ENCODE measurements at places on chromosomes 13 and 19. TPM values are rescaled to one million over a fixed set of nuclear protein-coding genes. Genes with fewer than 3 reads are reported as not detected.

Gene NACC1
- 24.5 TPM for total RNA-seq

DNA sequence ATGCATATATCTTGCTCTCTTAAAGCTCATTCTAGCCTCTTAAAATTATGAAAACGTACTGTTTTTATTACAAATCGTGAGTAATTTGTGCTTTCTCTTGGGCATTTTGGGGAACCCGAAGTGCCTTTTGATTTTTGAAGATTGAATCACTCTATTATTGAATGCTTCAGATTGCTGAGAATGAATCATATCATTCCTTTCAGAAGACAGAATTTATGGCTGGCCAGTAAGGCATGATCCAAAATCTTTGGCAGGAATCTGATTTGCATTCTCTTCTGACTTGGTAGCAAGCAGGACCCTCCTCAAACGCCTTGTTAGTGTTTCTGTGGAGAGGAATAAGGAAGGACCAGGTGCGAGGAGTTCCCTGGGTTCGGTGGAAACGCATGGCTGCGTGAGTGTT lies 49.5 kb downstream of the STARD13 start:
- no peaks in the 10 kb centered on the region for H3K27me3 ChIP-seq
- H3K4me1 ChIP-seq: no peaks in the 10 kb centered on the region
- no peak overlapping the region for H3K4me3 ChIP-seq
- no peak overlapping the region for H3K27ac ChIP-seq
- H3K36me3 ChIP-seq: no peaks in the 10 kb centered on the region

Gene OR10H5
- not detected for total RNA-seq

DNA sequence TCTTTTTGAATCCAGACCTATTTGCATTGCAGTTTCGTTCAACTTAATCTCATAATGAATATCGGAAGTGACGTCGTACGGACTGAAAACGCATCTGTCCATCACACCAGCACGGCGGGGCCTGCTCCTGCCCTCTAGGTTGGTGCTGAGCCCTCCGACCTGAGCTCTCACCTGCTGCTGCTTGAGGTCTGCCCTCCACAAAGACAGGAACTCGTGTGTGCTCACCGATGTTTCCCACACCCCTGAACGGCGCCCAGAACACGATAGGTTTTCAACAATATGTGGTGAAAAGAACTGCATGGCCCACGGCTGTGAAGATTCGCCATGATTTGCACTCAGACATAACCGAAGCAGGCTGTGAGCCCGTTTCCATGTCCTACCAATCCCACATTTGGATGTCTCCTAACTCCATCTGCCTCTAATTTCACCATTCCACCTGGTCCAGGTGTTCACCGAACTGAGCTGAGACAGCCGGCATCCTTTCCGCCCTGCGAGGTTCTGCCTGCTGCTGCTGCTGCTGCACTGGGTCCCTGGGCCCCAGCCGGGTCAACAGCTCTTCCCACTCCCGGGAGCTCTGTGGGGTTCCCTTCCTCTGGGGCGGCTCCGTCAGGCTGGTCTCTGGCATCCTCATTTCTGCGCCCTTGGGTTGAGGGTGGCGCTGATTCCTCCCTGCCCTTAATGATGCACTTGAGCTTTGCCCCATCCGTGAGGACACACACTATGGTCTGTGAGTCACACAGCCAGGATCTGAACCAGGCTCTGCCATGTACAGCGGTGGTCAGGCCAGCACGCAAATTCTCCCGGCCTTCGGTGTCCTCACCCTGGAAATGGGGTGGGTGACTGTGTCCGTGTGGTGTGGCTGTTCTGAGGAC lies 20.9 kb downstream of the GRTP1 start:
- no peaks in the 10 kb centered on the region for H3K4me1 ChIP-seq
- no peak overlapping the region for H3K4me3 ChIP-seq
- no peak for DNase-seq
- H3K27ac ChIP-seq: no peak overlapping the region

- H3K4me1 ChIP-seq: no peaks in the 10 kb centered on the region
- H3K27ac ChIP-seq: no peak overlapping the region
- H3K36me3 ChIP-seq: no peaks in the 10 kb centered on the region
Measured at GRCh38 chr13:34750078-34750931, 191.8 kb upstream of the NBEA start.

- no peaks in the 10 kb centered on the region for H3K27me3 ChIP-seq
- H3K4me1 ChIP-seq: no peaks in the 10 kb centered on the region
- H3K4me3 ChIP-seq: no peak overlapping the region
- H3K36me3 ChIP-seq: peaks cover 5% of the 10 kb centered on the region
- DNase-seq: peak; percentile 6
- H3K27ac ChIP-seq: no peak overlapping the region
Measured at GRCh38 chr13:76723551-76724232, 162.5 kb downstream of the KCTD12 start.

Gene FLT3
- 0.13 TPM for total RNA-seq

Gene GPR108
- total RNA-seq: 56.8 TPM

Gene SYMPK
- 91.1 TPM for total RNA-seq

Gene TGFBR3L
- total RNA-seq: 0.41 TPM

GRCh38 chr19:42508892-42509444 lies 19.3 kb downstream of the CEACAM1 start:
- peaks cover 12% of the 10 kb centered on the region for H3K4me1 ChIP-seq
- H3K36me3 ChIP-seq: peaks cover 13% of the 10 kb centered on the region
- no peak for DNase-seq
- H3K4me3 ChIP-seq: no peak overlapping the region
- H3K27me3 ChIP-seq: no peaks in the 10 kb centered on the region

GRCh38 chr19:12790628-12791344 lies 500 bp upstream of the JUNB start:
- H3K27me3 ChIP-seq: peaks cover 4% of the 10 kb centered on the region
- peak overlapping the region; percentile 100 for H3K27ac ChIP-seq
- peak overlapping the region; percentile 91 for H3K4me3 ChIP-seq
- DNase-seq: no peak
- H3K36me3 ChIP-seq: peaks cover 1% of the 10 kb centered on the region

Gene MISP3
- total RNA-seq: 0.99 TPM

Gene TLE6
- not detected for total RNA-seq

Gene CBY2
- total RNA-seq: not detected

- H3K27ac ChIP-seq: peak overlapping the region; percentile 96
- H3K27me3 ChIP-seq: no peaks in the 10 kb centered on the region
- peaks cover 36% of the 10 kb centered on the region for H3K4me1 ChIP-seq
- peak overlapping the region; percentile 92 for H3K4me3 ChIP-seq
- no peak for DNase-seq
Measured at GRCh38 chr19:1905863-1906375, 720 bp downstream of the ADAT3 start.

GRCh38 chr13:111031531-111031961 lies 83.6 kb upstream of the ARHGEF7 start:
- no peaks in the 10 kb centered on the region for H3K4me1 ChIP-seq
- no peaks in the 10 kb centered on the region for H3K36me3 ChIP-seq
- no peak overlapping the region for H3K27ac ChIP-seq
- DNase-seq: no peak
- H3K4me3 ChIP-seq: no peak overlapping the region

Gene CCDC159
- 61.6 TPM for total RNA-seq

DNA sequence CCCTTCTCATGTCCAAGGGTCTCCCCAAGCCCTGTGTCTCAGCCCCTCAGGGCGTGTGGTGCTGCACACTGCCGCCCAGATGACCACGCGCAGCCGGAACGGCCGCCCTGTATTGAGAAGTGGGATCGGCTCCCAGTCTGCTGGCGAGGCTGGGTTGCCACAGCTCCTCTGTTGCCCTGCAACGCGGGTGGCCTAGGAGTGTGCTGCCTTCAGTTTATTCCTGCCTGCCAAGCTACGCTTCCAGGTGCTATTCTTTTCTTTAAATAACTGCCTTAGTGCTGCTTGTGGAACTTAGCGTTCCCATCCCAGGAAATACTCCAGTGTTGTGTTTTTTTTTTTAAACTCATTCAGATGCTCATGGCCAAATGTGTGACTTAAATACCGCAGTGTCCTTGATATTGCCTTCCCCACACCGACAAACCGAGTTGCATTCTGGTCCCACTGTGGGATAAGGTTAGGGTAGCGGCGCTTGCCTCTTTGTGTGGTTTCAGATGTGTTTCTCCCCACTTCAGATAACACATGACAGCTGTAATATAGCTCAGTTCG lies 16.6 kb downstream of the ACTN4 start:
- peaks cover 37% of the 10 kb centered on the region for H3K27me3 ChIP-seq
- no peak overlapping the region for H3K27ac ChIP-seq
- H3K4me3 ChIP-seq: no peak overlapping the region
- DNase-seq: no peak
- peaks cover 5% of the 10 kb centered on the region for H3K36me3 ChIP-seq
- H3K4me1 ChIP-seq: peaks cover 62% of the 10 kb centered on the region

Gene IZUMO4
- total RNA-seq: 18.7 TPM

DNA sequence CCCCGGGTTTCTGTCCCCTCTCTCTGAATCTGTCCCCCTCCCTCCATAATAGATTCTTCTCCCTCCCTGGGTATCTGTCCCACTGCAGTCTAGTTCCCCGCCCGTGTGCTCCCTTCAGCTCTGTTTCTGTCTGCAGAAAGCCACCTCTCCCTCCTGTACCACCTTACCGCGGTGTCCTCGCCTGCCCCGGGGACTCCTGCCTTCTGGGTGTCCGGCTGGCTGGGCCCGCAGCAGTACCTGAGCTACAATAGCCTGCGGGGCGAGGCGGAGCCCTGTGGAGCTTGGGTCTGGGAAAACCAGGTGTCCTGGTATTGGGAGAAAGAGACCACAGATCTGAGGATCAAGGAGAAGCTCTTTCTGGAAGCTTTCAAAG lies 1.3 kb downstream of the FCGRT start:
- H3K27me3 ChIP-seq: no peaks in the 10 kb centered on the region
- H3K4me1 ChIP-seq: peaks cover 17% of the 10 kb centered on the region
- no peak for DNase-seq
- H3K4me3 ChIP-seq: peak overlapping the region; percentile 86

- peak overlapping the region; percentile 93 for H3K4me3 ChIP-seq
- peak overlapping the region; percentile 75 for H3K27ac ChIP-seq
- H3K36me3 ChIP-seq: no peaks in the 10 kb centered on the region
- H3K4me1 ChIP-seq: peaks cover 42% of the 10 kb centered on the region
- peak; percentile 33 for DNase-seq
Measured at GRCh38 chr19:45668342-45668871, 386 bp downstream of the GIPR start.

GRCh38 chr13:107395927-107396662 lies 819.2 kb downstream of the LIG4 start:
- no peak overlapping the region for H3K4me3 ChIP-seq
- H3K36me3 ChIP-seq: no peaks in the 10 kb centered on the region
- no peaks in the 10 kb centered on the region for H3K27me3 ChIP-seq

GRCh38 chr19:46992699-46993535 lies 26.7 kb upstream of the NPAS1 start:
- no peak overlapping the region for H3K27ac ChIP-seq
- peaks cover 15% of the 10 kb centered on the region for H3K36me3 ChIP-seq
- no peaks in the 10 kb centered on the region for H3K4me1 ChIP-seq
- no peak overlapping the region for H3K4me3 ChIP-seq

- H3K27me3 ChIP-seq: no peaks in the 10 kb centered on the region
- peaks cover 42% of the 10 kb centered on the region for H3K4me1 ChIP-seq
- H3K27ac ChIP-seq: peak overlapping the region; percentile 98
- H3K4me3 ChIP-seq: peak overlapping the region; percentile 86
- H3K36me3 ChIP-seq: peaks cover 23% of the 10 kb centered on the region
Measured at GRCh38 chr13:99314640-99315176, 7.5 kb upstream of the GPR183 start.

DNA sequence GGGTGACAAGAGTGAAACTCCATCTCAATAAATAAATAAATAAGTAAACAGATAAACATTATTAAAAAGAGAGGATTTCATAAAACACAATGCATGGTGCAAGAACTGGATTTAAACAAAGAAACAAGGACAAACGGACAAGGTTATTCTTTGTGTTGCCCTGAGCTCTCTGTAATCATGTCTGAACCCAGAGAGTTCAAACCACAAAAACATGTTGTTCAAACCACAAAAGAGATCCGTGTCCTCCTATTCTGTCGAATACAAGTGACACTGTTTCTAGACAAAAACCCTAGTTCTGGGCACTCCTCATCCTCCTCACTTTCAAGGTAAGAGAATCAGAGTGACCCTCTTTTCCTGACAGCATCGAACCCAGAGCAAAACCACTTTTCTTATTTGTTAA lies 4.6 kb upstream of the TPRX2 start:
- H3K4me3 ChIP-seq: no peak overlapping the region
- peaks cover 36% of the 10 kb centered on the region for H3K27me3 ChIP-seq
- no peak for DNase-seq
- peaks cover 28% of the 10 kb centered on the region for H3K4me1 ChIP-seq
- H3K27ac ChIP-seq: no peak overlapping the region

Gene C19orf33
- total RNA-seq: 1.2 TPM

GRCh38 chr19:40597329-40597838 lies 3.8 kb upstream of the LTBP4 start:
- peak overlapping the region; percentile 86 for H3K4me3 ChIP-seq
- H3K36me3 ChIP-seq: no peaks in the 10 kb centered on the region
- no peak for DNase-seq
- H3K27me3 ChIP-seq: peaks cover 13% of the 10 kb centered on the region
- H3K4me1 ChIP-seq: peaks cover 45% of the 10 kb centered on the region

Gene NLRP8
- total RNA-seq: not detected

- peaks cover 85% of the 10 kb centered on the region for H3K4me1 ChIP-seq
- H3K27me3 ChIP-seq: no peaks in the 10 kb centered on the region
- peak overlapping the region; percentile 2 for H3K27ac ChIP-seq
- no peak overlapping the region for H3K4me3 ChIP-seq
- H3K36me3 ChIP-seq: peaks cover 12% of the 10 kb centered on the region
- DNase-seq: no peak
Measured at GRCh38 chr13:99062593-99062992, 84.7 kb upstream of the DOCK9 start.

GRCh38 chr19:18629166-18630088 lies 7.4 kb upstream of the KLHL26 start:
- no peaks in the 10 kb centered on the region for H3K36me3 ChIP-seq
- no peak overlapping the region for H3K4me3 ChIP-seq
- no peak overlapping the region for H3K27ac ChIP-seq
- peaks cover 2% of the 10 kb centered on the region for H3K27me3 ChIP-seq
- DNase-seq: no peak

GRCh38 chr13:114007566-114007965 lies 33.7 kb upstream of the C13orf46 start:
- H3K4me1 ChIP-seq: peaks cover 9% of the 10 kb centered on the region
- no peak overlapping the region for H3K4me3 ChIP-seq
- DNase-seq: no peak
- H3K36me3 ChIP-seq: peaks cover 14% of the 10 kb centered on the region
- H3K27me3 ChIP-seq: no peaks in the 10 kb centered on the region

Gene ZNF575
- 5.3 TPM for total RNA-seq

GRCh38 chr19:58578012-58578925 lies 5.1 kb upstream of the MZF1 start:
- H3K4me1 ChIP-seq: peaks cover 54% of the 10 kb centered on the region
- no peaks in the 10 kb centered on the region for H3K27me3 ChIP-seq
- no peak overlapping the region for H3K27ac ChIP-seq
- peaks cover 6% of the 10 kb centered on the region for H3K36me3 ChIP-seq
- no peak for DNase-seq
